ENCODE measurements at places on chromosomes 16 and 17.
A peak's percentile ranks its signal among the peaks of the same experiment; 100 is the strongest.

GRCh38 chr17:235831-236640 lies 54.6 kb upstream of the DOC2B start:
- no peak for DNase-seq

- no peak for DNase-seq
Observed at GRCh38 chr17:40331743-40332641, 23.0 kb downstream of the RARA start.

- DNase-seq = no peak
Observed at GRCh38 chr16:71929048-71929447, 33.7 kb downstream of the IST1 start.

GRCh38 chr16:85396879-85397871 lies 215.9 kb upstream of the GSE1 start:
- no peak for DNase-seq

DNA sequence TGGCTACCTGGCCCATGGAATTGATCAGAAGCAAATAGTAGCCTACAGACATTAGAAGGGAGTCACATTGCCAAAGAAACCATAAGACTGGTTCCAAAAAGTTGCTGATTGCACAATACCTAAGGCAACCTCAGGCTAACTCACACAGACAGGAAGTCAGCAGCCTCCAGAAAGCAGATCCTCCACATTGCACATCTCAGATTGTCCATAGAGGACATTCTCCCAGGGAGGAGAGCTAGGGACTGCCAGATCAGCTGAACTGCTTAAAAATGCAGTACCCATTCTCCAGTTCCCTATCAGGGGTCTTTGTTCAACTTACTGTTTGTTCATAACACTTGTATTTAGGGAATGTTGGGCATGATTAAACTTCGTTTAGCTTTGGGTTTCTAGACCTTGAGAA lies 4.2 kb downstream of the CCL3 start:
- DNase-seq = peak; percentile 89

GRCh38 chr16:677316-678190 lies 2.1 kb downstream of the RHBDL1 start:
- no peak for DNase-seq

DNA sequence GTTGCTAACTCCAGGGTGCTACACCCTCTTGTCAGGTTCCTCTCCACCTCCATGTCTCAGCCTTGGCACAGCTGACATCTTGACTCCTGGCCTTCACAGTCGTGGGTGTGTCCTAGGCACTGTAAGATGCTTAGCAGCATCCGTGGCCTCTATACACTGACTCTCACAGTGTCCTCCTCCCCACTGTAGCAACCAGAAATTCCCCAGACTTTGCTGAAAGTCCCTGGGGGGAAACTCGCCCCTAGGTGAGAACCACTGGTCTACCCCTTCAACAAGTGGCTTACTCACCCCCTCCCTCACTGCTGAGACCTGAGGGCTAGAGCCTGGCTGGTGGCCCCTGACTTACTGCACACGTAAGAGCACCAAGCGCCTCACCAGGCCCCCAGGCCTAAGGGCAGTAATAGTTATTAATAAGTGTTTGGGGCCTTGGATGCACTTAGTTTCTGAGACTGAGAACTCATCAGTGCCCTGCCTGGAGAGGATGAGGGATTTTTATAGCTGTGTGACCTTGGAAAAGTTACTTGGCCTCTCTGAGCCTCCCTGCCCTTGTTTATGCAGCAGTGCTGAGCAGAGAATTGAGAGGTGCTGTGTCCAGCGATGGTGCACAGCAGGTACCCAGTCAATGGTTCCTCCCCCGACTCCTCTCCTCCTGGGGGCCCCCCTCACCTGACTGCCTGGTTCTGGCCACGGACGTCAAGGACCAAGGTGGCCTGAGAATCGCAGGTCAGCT lies 67.1 kb downstream of the RMI2 start:
- no peak for DNase-seq

DNA sequence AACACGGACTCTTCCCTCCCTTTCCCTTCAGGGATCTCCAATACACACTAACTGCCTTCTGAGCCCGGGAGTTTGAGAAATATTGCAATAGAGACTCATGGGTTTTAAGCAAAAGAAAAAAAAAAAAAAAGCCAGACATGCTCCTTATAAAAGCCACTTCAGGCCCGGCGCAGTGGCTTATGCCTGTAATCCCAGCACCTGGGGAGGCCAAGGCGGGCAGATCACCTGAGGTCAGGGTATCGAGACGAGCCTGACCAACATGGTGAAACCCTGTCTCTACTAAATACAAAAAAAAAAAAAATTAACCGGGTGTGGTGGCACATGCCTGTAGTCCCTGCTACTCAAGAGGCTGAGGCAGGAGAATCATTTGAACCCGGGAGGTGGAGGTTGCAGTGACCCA lies 2.4 kb upstream of the HEXD start:
- no peak for DNase-seq

DNA sequence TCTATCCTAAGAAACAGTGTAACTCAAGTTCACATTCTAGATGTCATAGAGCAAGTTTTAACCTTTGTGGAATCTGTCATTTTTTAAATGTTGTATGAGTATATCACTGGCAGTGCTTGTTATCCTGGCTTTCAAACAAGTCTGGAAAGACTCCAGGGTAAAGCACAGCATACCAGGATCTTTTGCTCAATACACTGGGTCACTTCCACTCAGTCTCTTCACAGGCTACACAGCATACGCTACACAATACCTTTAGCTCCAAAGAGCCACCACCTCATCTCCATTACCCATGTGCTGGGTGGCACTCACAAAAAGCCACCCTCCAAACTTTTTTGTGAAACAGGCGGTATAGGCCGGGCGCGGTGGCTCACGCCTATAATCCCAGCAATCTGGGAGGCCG lies 69.5 kb downstream of the PARN start:
- no peak for DNase-seq

DNA sequence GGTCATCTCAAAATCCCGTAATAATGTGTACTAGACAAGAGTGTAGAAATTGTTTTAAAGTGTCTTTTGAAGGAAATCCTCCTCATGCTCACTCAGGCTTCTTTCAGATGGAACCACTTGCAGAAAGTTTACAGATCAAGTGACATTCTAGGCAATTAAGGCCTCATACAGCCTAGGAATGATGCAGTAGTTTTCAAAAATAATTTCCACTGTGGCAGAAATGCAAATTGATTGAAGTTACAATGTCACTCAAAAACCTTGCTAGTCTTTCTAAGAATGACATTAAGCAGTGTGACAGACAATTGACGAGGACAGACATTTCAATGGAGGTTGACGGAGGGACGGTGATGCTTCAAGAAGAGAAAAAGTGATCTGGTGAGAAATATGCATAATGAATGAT lies 53.5 kb upstream of the CDH8 start:
- no peak for DNase-seq

DNA sequence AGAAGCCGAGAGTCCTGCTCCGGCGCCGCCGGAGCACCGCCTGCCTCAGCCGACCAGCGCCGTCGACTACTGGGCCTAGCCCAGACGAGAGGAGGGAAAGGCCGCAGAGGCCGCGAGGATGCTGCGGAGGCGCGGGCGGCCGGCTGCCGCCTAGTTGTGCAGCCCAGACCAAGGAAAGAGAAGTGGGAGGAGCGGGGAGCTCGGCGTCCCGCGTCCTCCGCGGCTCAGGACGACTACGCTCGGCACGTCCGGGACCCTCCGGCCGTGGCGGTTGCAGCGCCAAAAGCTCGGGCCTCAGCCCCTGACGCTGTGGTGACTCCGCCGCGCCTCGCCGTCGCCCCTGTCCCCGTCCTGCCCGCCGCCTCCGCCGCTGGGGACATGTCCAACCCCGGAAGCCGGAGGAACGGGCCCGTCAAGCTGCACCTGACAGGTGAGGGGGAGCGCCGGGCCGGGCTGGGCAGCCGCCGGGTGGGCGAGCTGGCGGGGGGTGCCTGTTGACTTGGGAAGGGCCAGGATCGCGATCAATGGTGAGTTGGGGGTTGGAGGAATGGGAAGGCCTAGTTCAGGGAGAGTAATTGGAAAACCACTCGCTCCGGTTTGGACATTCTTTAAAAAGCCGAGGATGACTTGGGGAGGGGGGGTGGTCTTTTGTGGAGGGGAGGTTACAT lies 37.7 kb downstream of the RNF135 start:
- peak; percentile 60 for DNase-seq

- DNase-seq = no peak
Observed at GRCh38 chr17:2982854-2983253, 80.6 kb downstream of the OR1D5 start.

DNA sequence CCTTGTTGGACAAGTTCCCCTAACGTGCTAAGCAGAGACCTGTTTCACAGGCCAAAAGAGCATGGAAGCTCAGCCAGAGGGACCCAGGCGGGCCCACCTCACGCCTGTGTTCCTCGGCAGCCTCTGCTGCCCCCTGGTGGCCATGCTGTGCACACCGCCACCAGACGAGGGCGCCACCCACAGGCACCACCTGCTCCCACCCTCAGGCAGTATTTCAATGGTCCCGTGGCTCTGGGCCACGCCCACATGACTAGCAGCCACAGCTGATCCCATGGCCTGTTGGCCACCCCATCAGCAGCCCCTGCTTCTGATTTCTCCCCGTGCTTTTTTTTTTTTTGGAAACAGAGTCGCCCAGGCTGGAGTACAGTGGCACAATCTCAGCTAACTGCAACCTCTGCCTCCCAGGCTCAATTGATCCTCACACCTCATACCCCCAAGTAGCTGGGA lies 18.9 kb downstream of the MPG start:
- peak; percentile 89 for DNase-seq

DNA sequence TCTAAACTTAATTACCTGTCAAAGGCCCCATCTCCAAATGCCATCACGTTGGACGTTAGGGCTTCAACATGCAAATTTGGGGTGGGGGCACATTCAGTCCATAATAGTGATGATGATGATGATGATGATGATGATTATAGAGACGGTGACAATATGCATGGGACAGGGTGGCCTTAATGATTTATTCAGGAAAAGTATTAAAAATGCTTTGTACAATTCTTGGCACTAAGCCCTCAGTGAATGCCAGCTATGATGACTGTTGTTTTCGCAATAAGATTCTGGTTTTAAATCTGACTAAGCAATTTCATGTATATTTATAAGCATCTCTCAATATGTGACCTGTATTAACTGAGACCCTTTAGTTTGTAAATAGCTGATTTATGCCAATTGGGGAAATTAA lies 106.3 kb downstream of the C16orf95 start:
- DNase-seq = no peak

DNA sequence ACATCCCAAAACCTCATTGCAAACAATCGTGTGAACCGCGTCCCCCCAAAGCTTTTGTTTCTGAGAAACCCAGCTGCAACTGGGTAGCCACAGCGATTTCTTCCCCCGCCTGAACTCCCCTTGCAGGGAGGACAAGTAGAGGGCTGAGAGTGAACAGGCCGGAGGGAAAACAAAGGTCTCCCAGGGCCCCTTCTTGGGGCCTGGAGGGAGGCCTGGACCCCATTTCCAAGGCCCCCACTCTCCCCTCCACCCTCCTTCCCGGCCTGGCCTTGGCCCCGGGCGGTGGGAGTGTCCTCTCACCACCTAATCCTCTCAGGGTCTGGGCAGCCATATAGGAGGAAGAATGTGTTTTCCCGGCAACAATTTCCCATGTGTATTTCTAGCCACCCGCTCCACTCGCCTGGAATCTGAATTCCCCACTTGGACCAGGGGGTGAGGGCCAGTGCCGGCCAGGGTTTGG lies 2.6 kb downstream of the GLIS2 start:
- DNase-seq = no peak

- DNase-seq = no peak
Observed at GRCh38 chr17:69820876-69821473, 254.1 kb upstream of the KCNJ16 start.

DNA sequence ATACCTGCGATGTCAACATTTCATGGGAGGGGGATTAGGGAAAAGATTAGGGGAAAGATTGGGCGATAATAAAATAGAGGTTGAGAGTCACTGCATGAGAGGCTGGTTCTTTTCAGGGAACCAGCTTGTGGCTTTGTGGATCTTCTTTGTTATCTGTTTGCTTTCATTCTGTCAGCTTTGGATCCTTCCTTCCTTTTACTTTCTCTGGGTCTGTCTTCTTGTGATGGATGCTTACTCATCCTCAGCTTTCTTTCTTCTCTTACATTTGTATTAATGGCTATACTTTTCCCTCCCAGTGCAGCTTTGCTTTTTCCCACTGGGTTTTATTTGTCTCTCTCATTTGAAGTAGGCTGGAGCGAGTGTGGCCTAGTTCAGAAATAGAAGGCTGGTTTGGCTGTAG lies 47.1 kb downstream of the RPTOR start:
- DNase-seq = no peak

DNA sequence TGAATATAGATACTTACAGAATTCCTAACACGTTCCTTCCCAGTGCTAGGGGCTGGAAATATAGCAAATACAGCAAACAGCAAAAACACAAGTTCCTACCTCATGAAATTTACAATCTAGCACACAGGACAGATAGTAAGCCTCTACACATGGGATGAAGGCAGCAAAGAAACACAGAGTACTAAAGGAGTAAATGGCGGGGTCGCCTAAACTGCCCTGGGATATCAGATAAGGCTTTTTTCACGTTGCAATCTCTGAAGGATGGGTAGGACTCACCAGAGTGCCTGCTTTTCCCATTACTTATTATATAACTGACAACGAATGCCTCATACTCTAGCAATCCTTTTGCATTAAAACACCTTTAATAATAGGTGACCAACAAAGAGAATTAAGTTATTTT lies 19.8 kb downstream of the CEP112 start:
- no peak for DNase-seq

- DNase-seq = no peak
Observed at GRCh38 chr16:79801646-79802045, 201.1 kb upstream of the MAF start.

DNA sequence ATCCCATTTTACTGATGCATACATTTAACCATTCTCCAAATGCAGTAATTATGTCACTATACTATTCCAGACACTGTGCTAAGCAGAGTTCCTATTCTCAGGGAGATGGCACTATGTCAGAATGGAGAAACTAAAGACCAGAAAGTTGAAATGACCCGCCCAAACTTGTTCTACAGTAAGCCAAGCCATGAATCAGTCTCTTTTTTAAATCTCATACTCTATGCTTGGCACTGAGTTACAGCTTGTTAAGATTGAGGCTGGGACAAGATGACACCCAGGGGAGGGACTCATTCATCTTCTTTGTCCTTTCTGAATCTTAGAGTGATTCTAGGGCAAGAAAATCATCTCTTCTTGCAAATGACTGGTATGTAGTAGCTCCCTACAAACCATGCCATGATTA lies 247.0 kb upstream of the CCL2 start:
- DNase-seq = no peak

GRCh38 chr17:77542551-77543490 lies 402.1 kb downstream of the SEC14L1 start:
- DNase-seq = peak; percentile 58

DNA sequence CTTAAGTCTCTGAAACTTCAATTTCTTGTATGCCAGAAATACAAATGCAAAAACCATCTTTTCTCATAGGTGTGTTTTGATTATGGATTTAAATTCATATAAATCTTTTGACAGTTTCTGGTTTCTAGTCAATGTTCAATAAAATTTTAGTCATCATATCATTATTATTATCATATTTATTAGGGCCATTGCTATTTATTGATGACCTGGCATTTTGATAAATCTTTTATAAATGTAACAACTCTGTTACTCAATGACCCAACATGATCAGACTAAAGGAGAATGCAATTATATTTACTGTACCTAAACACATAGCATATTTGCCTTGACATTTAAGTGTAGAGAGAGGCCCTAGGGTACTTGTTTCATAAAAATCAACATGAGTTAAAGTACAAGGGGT lies 320.8 kb downstream of the CDH8 start:
- no peak for DNase-seq
